Effector CD4-positive, alpha-beta T cell (primary cell): ENCODE measurements at places on chromosomes 3 and 15.
A peak's percentile ranks its signal among the peaks of the same experiment; 100 is the strongest.

- DNase-seq, result peak; percentile 18
These were observed 627 bp downstream of the DUSP7 start for GRCh38 chr3:52055537-52056351.

DNA sequence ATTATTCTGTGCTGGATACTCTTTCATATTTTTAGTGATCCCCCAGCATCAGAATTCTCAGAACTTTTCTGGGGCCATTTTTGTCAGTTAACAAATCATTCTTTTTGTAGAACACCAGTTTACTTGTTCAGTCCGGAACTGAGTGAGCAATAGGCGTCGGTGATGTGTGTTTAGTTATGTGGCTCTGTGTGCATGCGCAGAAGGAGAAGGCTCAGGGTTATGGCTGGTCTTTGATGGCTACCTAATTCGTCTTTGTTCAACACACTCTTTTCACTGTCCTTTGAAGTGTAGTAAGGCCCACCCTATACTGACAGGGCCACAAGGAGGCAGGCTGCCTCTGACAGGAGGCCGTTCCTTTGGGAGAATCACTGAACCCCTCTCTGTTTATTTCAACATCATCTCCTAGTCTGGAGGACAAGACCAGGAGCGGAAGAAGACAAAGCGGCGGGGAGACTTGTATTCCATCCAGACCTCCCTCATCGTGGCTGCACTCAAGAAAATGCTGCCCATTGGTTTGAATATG lies 158.2 kb upstream of the CHRM5 start:
- DNase-seq, result no peak

DNA sequence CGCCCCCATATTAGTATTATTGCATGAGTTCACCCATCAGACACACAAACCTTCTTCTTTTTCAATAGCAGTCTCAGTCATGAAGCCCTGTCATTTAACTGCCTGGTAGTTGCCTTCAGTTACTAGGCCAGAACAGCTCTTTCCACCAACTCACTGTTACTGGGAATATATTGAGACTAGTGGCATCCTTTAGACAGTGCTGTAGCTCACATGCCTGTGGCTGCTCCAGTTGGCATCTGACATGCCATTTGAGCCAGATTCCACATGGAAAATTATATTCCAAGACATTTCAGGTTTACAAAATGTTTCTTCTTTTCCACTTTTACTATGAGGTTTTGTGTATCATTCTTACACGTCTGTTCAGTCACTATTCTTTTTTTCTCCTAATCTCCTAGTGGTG lies 146.1 kb downstream of the GHSR start:
- DNase-seq, result no peak

DNA sequence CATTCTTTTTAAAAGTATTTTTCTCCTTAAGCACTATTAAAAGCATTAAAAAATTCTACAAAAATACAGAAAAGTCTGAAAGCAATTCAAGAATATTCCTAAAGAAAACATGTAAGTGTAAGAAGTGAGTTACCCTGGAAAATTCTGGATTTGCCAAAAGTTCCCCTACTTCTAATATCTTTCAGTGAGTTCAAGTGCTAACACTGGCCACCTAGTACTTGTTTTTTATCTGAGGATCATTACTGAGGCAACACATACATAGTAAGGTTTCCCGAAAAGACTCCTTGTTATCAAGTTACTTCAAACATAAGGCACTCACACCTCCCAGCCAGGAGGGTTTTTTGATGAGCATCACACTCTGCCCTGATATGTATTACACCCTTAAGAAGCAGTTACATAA lies 158.4 kb downstream of the TIGIT start:
- DNase-seq, result no peak

- DNase-seq, result no peak
These were observed 88.0 kb downstream of the EDEM1 start for GRCh38 chr3:5275529-5275928.

DNA sequence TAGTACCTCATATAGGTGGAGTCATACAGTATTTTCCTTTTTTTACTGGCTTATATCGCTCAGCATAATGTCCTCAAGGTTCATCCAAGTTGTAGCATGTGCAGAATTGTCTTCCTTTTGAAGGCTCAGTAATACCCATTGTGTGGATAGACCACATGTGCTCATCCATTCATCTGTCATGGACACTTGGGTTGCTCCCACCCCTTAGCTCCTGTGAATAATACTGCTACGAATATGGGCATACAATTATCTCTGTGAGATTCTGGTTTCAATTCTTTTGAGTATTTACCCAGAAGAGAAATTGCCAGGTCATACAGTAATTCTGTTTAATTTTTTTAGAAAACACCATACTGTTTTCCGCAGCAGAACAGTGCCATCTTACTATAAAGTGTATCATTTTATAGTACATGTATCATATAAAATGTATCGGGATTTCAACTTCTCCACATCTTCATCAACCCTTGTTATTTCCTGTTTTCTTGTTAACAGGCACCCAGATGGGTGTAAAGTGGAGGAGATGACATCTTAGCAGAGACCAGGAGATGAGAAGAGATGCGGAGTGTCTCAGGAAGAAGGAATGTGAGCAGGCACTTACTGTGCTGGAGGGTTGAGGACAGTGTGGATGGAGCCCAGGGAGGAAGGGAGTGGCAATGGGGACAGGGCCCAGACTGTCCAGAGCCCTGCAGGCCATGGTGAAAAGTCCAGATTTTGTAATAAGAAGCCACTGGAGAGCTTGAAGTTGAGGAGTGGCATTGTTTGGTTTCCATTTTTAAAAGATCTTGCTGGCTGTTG lies 27.0 kb upstream of the PRR23E start:
- DNase-seq, result no peak
